ENCODE measurements at places on chromosomes 3 and 15.

DNA sequence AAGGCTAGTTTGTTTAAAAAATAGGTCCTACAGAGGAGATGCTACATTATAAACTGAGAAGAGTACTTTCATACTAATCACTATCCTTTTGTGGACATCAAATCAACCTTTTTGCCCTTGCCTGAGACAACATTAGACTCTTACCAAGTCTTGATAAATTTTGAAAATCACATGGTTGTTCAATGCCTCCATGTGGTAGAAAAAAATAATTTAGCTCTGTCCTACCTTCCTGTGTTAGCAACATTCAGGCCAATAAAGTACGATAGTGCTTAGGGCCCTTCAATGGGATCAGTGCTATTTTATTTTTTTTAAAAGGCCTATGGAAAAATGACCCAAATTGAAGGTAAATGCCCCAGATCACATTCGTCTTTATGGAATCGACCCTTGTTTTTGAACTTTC is 5.0 kb upstream of the UBE2E1 start:
- DNase-seq = no peak

GRCh38 chr15:90456236-90456635 is 68.2 kb downstream of the IQGAP1 start:
- no peak for DNase-seq

GRCh38 chr3:169914321-169914720 is 2.9 kb downstream of the SAMD7 start:
- no peak for DNase-seq

DNA sequence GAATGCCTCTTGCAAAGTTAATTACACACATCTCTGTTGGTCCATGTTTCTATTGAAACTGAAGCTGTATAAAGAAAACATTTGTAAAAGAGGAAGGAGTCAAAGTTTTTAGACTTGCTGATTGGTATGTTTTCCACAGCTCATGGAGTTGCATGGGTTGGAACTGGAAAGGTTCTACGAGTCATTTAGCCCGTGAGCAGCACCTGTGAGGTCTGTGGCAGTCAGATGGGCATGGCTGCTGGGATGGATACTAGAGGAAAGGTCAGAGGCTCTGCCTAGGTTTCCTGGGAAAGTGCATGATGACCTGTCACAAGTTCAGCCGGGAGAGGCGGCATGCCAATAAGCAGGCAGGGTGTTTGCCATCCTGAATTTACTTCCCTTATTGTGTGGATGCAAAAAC is 155.4 kb downstream of the CACNA1D start:
- DNase-seq = no peak

- no peak for DNase-seq
These were observed 20.6 kb downstream of the GPR15 start for GRCh38 chr3:98552232-98553020.

GRCh38 chr3:14305324-14305723 is 97.1 kb upstream of the SLC6A6 start:
- DNase-seq = no peak

- DNase-seq = no peak
These were observed 379.5 kb upstream of the SUCLG2 start for GRCh38 chr3:68033867-68034266.

- DNase-seq = peak; percentile 18
These were observed 226.6 kb upstream of the HES1 start for GRCh38 chr3:193909387-193909786.

DNA sequence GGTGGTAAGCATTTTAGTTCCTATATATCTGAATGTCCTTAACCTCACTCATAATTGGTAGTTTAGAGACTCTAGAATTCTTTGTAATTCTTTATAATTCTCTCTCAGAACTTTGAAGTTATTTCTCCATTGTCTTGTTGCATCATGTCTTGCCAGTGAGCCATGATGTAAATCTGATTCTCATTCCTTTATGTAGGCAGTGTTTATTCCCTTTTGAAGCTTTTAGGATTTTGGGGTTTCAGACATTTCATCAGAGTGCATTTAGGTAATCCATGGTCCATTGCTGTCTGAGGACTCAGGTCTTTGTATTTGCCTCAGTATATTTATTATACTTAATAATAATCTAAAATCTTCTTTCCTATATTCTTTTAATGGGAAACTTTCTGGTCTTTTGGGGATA is 20.6 kb downstream of the CMC1 start:
- DNase-seq = no peak

DNA sequence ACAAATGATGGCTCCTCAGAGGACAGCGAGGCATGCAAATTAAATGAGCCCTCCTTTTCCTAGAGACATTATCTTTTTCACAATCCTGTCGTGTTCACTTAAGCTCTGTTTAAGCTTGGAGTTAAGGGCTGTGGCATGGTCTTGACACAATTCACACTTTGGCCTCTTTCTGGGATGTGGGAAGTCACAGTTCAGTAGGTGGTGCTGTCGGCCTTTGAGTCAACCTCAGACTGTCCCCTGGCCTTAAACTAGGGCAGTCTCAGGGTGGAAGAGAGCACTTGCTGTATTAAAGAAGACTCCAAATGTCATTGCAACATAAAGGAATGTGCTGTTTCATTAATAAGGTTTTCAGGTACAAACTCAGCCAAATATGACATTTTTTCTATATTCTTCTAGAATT is 351.0 kb downstream of the MCTP2 start:
- peak; percentile 60 for DNase-seq

GRCh38 chr15:57138349-57138788 is 219.9 kb downstream of the TCF12 start:
- no peak for DNase-seq
